ENCODE measurements at places on chromosomes 7 and 10.

DNA sequence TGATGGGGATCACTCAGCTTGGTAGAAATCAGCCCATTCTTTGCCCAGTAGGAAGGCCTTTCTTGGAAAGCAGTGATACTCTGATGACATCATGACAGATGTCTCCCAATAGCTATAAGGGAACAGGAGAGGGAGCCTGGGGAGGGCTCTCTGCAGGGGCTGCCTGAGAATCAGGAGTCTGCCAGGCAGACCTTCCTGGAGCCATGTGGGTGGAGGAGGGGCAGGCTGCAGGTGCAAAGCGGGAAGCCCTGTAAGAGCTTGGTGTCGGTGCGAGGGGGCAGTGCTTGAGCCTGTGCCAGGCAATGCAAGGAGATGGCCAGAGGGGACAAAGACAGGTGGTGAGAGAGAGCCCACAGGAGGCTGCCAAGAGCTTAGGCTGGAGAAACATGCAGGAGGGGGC lies 5.0 kb upstream of the TNS3 start:
- DNase-seq = no peak

DNA sequence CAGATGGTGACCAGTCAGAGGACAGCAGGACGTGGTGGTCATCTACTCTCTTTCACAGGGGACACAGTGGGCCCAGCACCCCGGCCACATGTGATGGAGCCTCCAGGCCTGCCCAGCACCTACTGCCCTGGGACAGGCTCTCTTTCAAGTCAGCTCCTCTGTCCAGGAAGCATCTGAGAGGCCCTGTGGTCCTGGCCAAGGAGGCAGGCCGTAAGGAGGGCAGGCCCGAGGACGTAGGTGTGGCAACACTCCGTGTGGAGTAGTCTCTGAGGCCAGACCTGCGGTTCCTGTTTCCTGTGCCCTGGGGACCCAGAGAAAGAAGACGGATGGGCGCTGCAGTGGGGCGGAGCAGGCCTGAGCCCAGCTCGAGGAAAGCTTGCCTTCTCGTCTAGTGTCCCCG lies 179.2 kb downstream of the EBF3 start:
- no peak for DNase-seq

- no peak for DNase-seq
Measured at GRCh38 chr7:74480861-74481417, 27.2 kb downstream of the GTF2IRD1 start.

- no peak for DNase-seq
Measured at GRCh38 chr10:124292911-124293615, 125.7 kb downstream of the OAT start.

GRCh38 chr10:47061776-47062175 lies 150.5 kb downstream of the PTPN20 start:
- no peak for DNase-seq

DNA sequence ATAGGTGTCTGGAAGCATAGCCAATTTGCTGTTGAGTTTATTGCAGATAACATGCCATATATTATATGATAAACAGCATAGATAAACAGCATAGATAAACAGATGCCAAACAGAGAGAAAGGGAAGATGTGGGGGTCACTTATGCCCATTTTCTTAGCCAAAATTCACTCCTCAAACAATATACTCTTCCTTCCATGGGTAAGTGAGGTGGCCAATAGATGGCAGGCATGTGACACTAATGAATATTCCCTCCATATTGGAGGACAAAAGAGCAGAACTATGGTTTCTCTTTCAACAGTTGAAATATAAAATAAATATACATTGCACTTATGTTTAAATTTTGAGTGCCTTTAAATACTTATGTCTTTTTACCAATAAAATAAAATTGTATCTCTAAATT lies 1212.8 kb downstream of the REEP3 start:
- DNase-seq = no peak

GRCh38 chr10:18144928-18145327 lies 4.7 kb downstream of the CACNB2 start:
- no peak for DNase-seq

DNA sequence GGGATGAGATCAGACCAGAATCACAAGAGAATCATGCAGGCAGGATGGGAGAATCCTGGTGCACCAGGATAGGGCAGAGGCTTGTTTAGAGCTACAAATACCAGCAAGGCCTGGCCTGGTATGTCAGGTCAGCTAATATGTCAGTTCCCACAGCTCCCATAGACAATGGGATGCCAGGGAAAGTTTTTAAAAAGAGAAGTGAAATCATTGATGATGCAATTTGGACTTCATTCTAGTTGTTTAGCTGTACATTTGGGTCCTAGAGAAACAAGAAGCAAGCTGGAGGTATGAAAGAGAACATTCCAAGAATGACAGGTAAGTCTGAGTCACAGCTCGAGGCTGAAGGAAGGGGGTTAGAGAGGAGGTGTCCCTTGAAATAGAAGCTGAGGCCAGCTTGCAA lies 45.2 kb downstream of the GPR141 start:
- no peak for DNase-seq

- no peak for DNase-seq
Measured at GRCh38 chr7:112058686-112059085, 147.5 kb downstream of the DOCK4 start.

DNA sequence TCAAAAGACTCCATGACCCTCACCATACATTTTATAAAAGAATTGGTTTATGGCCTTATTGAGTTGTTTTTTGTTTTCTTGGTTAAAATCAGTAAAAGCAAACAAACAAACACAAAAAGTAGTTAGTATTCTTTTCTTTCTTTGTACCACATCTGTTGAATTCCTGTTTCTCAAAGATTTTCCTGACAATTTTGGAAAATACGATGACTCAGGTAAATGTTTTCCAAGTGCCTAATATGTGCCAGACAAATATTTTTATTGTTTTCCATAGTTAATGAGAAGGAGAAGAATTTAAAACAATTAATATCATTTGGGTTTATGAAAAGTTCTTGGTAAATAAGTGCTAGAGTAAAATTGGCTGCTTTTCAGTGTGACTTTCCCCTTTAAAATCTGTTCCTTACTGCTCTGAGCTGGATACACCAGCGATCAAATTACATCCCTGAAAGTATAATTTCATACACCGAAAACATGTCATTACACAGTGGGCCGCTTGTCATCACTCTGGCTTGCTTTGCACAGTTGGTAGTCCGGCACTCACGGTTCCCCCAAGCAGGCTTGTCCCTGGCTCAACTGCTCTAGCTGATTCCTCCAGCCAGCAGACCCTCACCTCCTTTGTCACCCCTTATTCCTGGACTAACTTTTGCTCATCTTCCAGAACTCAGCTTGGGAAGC lies 80.5 kb downstream of the TBXAS1 start:
- DNase-seq = no peak

DNA sequence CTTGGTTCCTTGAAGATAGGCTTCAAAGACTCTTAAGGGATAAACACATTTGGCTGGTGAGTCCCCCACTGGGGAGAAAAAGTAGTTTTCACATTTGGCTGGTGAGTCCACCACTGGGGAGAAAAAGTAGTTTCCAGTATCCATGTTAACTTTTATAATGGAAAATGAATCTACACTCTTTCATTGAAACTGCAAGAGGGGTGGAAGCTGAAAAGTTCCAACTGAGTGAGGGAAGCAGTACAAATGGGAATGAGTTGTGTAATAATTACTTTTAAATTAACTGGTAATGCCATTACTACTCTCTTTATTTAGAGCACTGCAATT lies 153.9 kb downstream of the MLLT10 start:
- DNase-seq = no peak

GRCh38 chr7:50306494-50307367 lies 2.2 kb downstream of the IKZF1 start:
- DNase-seq = no peak

- DNase-seq = no peak
Measured at GRCh38 chr7:38016567-38016966, 96.1 kb downstream of the EPDR1 start.

DNA sequence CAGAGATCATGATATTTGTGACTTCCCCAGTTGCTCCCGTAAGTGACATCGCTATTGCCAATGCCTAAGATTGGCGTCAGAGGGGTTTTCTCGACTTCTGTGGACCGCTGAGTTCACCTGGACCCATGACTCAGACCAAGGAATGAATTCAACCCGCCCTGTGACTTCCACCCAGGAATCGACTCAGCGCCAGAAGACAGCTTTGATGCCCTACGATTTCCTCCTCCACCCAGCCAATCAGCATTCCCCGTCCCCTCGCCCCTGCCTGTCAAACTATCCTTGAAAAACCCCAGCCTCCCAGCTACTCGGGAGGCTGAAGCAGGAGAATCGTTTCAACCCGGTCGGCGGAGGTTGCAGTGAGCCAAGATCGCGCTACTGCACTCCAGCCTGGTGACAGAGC lies 58.3 kb downstream of the MICALL2 start:
- no peak for DNase-seq

DNA sequence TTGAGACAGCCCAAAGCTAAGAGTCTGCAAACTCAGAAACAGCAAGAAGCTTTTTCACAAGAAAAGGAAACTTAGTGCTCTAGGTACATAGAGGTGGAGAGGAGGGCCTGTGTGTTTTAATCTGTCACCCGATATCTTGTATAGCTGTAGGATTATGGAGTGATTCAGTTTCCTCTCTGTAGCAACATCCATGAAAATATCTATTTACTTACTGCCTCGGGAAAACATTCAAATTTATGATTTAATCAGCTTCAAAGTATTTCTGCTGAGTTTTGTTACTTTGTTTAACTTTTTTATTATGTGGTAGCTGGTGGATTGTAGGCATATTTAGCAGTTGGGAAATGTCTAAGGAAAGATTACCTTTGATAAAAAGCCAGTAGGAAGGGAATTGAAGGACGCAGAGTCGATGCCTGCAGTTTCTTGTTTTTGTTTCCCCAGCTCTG lies 292.0 kb downstream of the CCDC3 start:
- DNase-seq = no peak

GRCh38 chr10:128165536-128165935 lies 39.3 kb upstream of the MKI67 start:
- no peak for DNase-seq

DNA sequence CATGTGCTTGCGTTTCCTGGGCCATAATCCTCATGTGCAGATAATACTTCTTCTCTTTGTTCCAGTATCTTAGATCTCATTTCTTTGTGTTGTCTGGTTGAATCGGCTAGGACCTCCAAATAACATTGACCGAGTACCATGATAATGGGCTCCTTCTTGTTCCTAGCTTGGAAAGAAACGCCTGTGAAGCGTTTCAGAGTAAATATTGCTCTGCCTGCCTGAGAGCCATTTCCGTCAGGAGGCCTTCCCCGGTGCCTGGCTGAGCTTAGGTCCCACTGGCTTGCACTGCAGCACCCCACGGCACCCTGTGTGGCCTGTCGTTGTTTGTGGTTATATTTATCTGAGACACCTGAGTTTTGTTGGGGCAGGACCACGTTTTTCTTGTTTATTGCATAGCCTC lies 17.7 kb downstream of the FOXK1 start:
- no peak for DNase-seq

GRCh38 chr7:93897680-93898079 lies 7.1 kb upstream of the TFPI2 start:
- DNase-seq = no peak

- DNase-seq = no peak
Measured at GRCh38 chr10:88687853-88688467, 18.1 kb upstream of the LIPK start.

- DNase-seq = no peak
Measured at GRCh38 chr10:77415313-77415960, 222.2 kb downstream of the KCNMA1 start.

DNA sequence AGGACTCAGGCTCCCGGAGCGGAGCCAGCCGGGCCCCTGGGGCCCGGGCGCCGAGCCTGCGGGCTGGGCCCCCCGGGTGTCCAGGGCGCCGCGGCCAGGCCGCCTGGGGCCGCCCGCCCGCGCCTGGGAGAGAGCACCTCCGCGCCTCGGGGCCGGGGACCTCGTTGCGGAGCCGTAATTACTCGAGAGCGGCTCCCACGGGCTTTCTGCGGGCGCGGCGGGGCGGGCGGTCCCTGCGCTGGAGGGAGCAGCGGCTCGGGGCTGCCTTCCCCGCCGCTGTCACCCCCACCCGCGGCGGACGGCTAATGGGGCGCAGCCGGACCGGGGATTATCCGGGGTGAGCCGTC lies 1.5 kb downstream of the GNB2 start:
- peak; percentile 52 for DNase-seq

GRCh38 chr10:132362151-132362611 lies 30.2 kb downstream of the LRRC27 start:
- no peak for DNase-seq

GRCh38 chr7:27185013-27185853 lies at the start of gene HOXA11:
HOXA11 (minus strand) TSS chr7:27185232; CDS start chr7:27185144, 88 bp downstream.
- no peak for DNase-seq

DNA sequence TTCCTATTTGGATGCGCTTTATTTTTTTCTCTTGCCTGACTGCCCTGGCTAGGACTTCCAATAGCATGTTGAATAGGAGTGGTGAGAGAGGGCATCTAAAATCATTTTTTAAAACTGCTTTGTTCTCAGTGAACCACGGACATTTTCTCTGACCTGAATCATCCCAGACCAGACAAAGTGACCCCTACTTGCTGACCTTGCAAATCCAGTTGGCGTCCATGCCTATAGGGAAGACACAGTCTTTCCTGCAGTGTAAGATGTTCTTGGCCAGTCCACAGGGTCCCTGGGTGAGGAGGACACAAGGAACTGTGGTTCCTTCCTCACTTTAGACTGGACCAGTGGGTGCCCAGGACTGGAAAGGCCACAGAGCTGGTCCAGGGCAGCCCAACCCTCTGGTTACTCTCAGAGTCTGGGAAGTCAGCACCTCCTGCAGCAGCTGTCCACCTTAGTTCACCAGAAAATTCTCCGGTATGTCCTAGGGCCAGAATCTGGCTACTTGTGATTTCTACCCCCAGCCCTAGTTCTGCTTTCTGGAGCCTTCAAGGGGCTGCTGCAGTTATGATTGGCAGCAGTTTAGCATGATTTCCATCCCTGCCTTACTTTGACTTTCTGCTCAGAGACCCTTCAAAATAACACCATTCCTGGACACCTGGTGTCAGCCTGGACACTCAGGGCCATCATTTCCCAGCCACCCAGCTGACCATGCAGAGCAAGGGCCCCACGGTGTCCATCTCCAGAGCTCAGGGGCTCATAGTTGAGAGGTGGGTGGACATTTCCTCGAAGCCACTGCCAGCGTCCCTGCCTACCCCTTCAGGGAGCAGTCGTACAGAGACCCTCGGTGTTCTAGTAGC lies 19.3 kb downstream of the VIPR2 start:
- DNase-seq = no peak

GRCh38 chr7:79298145-79298760 lies 155.2 kb downstream of the MAGI2 start:
- no peak for DNase-seq

- DNase-seq = no peak
Measured at GRCh38 chr10:58885686-58886345, 290.6 kb upstream of the PHYHIPL start.

DNA sequence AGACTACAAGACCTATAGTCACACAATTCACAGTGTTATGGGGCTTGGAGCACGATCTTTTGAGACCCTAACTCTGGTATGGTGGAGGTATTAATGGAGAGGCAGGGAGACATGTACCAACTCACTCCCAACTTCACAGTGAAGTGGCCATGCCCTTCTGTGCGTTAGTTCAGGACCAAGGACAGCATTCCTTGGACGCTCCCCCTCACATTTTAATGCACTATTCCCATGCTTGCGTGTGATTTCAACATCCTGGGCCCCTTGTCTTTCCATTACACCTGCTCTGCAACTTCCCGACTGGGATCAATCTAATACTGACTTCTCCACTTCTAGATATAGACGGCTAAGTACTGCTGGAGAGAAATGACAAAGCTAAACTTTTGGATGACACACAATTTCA lies 72.7 kb downstream of the PLCE1 start:
- no peak for DNase-seq

- DNase-seq = peak; percentile 53
Measured at GRCh38 chr7:102279537-102280400, 6.9 kb upstream of the SH2B2 start.

All from stimulated activated CD4-positive, alpha-beta T cell treated with anti-CD3 and anti-CD28 coated beads, Interleukin-4, amount 100 ng/mL, for 1 hour (primary cell).